ENCODE measurements at places on chromosomes 3 and 15. TPM values are rescaled to one million over a fixed set of nuclear protein-coding genes. Genes with fewer than 3 reads are reported as not detected.

Gene SKOR1
- total RNA-seq: 0.17 TPM

Gene MUC4
- total RNA-seq: not detected

Gene BCL6
- total RNA-seq: 32.6 TPM

Gene ITIH3
- total RNA-seq: 0.17 TPM

Gene IP6K1
- total RNA-seq: 30.2 TPM

Gene ETFA
- 129 TPM for total RNA-seq

Gene KBTBD13
- total RNA-seq: not detected

Gene VIPR1
- not detected for total RNA-seq

Gene ZNF80
- not detected for total RNA-seq

Gene NR1I2
- under 0.01 TPM for total RNA-seq

Gene NLGN1
- 2.1 TPM for total RNA-seq

Gene STAC
- total RNA-seq: 6.8 TPM

Gene CHST2
- 3.9 TPM for total RNA-seq

Gene C3orf80
- total RNA-seq: 0.26 TPM

Gene PYGO1
- 10.1 TPM for total RNA-seq

Gene C3orf20
- not detected for total RNA-seq

Gene LTF
- total RNA-seq: not detected

Gene CEMIP
- total RNA-seq: 324 TPM

Gene GOLGA8G
- not detected for total RNA-seq

Gene ECE2
- total RNA-seq: not detected

Gene NEO1
- total RNA-seq: 31.6 TPM

Gene ATP13A5
- not detected for total RNA-seq

Gene REC114
- total RNA-seq: not detected

Gene GTF2A2
- total RNA-seq: 44.7 TPM

Gene CPNE9
- total RNA-seq: not detected

Gene MST1R
- total RNA-seq: 1.5 TPM

Gene SPATA12
- not detected for total RNA-seq

Gene GOLGA6L7
- total RNA-seq: not detected

Gene GREM1
- total RNA-seq: 364 TPM

Gene PIGBOS1
- 7.4 TPM for total RNA-seq

Gene SMCO1
- total RNA-seq: not detected

Gene ZNF662
- total RNA-seq: 3.3 TPM

Gene SOX2
- not detected for total RNA-seq
